ENCODE measurements at places on chromosomes 1 and 21. TPM values are rescaled to one million over a fixed set of nuclear protein-coding genes. Genes with fewer than 3 reads are reported as not detected.

DNA sequence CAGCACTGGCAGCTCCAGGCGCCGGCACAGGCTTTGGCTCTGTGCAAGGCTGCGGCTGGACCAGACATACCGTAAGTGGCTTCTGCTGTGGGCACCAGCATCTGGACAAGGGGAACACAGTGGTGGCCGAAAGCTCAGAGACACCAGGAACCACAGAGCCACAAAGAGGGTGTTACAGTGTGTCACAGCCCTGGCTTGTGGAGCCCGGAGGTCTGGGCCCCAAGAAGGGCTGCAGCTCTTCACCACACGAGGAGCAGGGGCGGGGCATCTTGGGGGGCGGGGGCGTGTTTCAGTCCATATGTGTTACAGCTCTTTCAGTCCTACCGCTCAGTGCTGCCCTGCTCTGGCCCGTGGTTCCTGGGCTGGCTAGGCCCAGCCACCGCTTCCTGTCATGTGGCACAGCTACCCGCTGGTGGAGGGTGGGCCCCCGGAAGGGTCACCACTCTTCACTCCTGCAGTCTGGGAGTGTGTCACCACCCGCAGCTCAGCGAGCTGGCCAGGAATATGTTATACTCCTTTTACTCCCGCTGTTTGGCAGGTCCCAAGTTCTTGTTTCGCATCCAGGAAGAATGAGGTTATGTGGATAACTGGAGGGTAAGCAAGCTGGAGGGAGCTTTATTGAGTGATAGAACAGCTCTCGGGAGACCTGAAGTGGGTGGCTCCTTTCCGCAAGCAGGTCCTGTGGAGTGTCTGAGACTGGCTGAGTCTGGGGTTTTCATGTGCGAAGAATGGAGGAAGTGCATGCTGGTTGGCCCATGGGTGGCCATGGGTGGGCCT lies 3.3 kb upstream of the LSM10 start:
- DNase-seq = no peak

B3GALT2 gene
- 3.3 TPM for total RNA-seq

GPR25 gene
- not detected for total RNA-seq

DNA sequence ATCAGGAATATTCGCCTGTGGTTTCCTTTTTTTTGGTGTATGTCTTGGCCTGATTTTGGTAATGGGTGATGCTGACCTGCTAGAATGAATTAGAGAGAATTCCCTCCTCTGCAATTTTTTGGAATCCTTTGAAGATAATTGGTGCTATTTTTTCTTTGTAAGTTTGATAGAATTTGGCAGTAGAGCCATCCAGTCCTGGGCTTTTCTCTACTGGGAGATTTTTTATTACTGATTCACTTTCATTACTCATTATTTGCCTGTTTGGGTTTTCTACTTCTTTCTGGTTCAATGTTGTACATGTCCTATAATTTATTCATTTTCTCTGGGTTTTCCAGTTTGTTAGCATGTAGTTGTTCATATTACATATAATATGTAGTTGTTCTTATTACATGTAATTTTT lies 48.7 kb downstream of the NTMT2 start:
- DNase-seq = no peak

GRCh38 chr21:41739936-41740335 lies 26.9 kb downstream of the RIPK4 start:
- no peak for DNase-seq

UBXN10 gene
- total RNA-seq = 1.6 TPM

- no peak for DNase-seq
These were observed 39.7 kb downstream of the MRPL37 start for GRCh38 chr1:54239631-54240031.

GRCh38 chr1:164675342-164675904 lies 116.4 kb downstream of the PBX1 start:
- no peak for DNase-seq

- DNase-seq = no peak
These were observed 113.4 kb downstream of the NGF start for GRCh38 chr1:115224636-115225035.

GRCh38 chr21:36566644-36567043 lies 86.7 kb upstream of the CLDN14 start:
- DNase-seq = no peak

GRCh38 chr1:30942326-30942963 lies 33.9 kb upstream of the SDC3 start:
- no peak for DNase-seq

GRCh38 chr21:37079211-37079824 lies 6.3 kb downstream of the TTC3 start:
- DNase-seq = no peak

GRCh38 chr1:224203243-224204016 lies 20.4 kb downstream of the DEGS1 start:
- DNase-seq = no peak

IQGAP3 gene
- total RNA-seq = 8.6 TPM

TMEM269 gene
- total RNA-seq = 0.10 TPM

DNA sequence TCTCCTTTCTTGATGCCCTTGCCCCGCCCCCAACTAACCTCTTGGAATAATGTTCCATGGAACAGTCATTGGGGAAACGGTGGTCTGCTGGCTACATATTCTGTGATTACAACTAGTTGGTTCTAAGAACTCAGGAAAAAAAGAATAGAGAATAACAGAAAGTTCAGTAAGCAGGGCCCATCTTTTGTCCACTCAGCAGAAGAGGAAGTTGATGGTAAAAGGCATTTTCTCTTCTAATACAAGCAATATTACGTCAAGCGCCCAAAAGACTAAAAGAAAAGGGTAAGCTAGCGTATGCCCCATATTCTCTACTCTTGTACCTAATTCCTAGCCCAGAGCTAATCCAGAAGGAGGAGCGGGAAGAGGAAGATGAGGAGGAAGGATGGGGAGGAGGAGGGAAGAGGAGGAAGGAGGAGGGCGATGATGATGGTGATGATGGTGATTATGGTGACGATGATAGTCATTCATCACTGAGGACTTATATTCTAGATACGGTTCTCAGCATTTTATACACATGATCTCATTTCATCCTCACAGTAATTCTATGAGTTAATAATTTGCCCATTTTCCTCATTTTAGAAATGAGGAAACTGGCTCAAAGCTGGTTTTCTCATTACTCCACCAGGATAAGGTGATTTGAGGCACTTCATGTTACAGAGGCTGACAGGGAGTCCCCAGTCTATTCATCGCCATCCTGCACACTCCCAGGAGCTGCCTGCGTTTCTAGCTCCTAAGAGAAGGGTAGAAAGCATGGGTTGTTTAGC lies 76.6 kb upstream of the EFHD2 start:
- DNase-seq = no peak

LCK gene
- total RNA-seq = 1.2 TPM

RBP7 gene
- 11.6 TPM for total RNA-seq

GRCh38 chr1:172551279-172551678 lies 18.3 kb downstream of the SUCO start:
- no peak for DNase-seq

- DNase-seq = no peak
These were observed 58.0 kb downstream of the BEND5 start for GRCh38 chr1:48718705-48719104.

PHF13 gene
- total RNA-seq = 19.5 TPM

GRCh38 chr1:176193663-176194062 lies 13.4 kb downstream of the COP1 start:
- no peak for DNase-seq

DNA sequence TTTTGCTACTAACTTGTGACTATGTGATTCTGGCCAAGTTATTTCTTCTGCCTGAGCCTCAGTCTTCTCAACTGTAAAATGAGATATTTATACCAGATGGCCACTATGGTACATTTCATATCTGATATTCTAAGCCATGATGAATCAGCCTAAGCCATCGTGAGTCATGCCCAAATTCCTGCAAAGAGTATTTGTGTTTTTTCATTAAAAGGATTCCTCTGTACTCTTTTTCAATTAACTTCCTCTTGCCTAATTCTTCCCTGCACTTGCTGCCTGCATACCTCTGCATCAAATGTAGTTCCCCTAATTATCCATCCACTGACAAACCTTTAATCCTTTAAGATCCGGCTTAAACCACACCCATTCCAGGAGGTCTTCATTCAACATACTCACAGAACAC lies 575.1 kb upstream of the BEND5 start:
- no peak for DNase-seq

- no peak for DNase-seq
These were observed 26.7 kb downstream of the SLC26A9 start for GRCh38 chr1:205916541-205916940.

DNA sequence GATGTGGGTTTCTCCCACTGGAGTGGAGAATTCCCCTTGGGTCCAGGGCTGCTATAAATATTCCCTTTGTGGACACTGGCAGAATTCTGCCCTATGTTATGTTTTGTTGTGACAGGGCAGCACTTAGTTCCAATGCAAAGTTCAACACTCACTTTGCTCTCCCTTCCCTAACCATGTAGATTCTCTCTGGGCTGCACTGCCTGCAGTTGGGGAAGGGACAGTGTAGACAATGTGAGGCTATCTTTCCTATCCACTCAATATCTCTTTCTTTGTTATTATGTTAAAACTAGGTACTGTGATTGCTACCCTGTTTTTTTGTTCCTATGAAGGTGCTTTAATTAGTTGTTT lies 19.6 kb downstream of the GPR88 start:
- DNase-seq = no peak

- no peak for DNase-seq
These were observed 4.4 kb downstream of the SUCO start for GRCh38 chr1:172537366-172537765.

AUNIP gene
- 1.1 TPM for total RNA-seq

LCE3D gene
- total RNA-seq = 1.9 TPM
